ENCODE measurements at places on chromosomes 7 and 10.

DNA sequence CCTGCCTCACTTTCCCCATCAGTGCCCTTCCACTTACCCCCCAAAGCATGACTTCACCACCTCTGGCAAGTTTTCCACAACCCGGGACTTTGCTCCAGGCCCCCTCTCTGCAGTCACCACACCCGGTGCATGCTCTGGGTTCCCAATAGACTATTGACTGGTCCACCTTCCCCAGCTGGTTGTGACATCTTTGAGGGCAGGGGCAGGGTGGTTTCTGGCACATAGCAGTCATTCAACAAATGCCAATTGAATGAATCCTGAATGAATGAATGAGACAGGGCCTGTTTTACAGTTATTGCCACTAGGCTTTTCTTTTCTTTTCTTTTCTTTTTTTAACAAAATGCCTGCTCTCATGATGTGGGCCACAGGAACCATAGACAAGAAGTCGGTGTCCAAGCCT is 28.8 kb upstream of the DOCK1 start:
- no peak for DNase-seq

- DNase-seq = no peak
These were observed 276.5 kb downstream of the MAGI2 start for GRCh38 chr7:79176859-79177477.

DNA sequence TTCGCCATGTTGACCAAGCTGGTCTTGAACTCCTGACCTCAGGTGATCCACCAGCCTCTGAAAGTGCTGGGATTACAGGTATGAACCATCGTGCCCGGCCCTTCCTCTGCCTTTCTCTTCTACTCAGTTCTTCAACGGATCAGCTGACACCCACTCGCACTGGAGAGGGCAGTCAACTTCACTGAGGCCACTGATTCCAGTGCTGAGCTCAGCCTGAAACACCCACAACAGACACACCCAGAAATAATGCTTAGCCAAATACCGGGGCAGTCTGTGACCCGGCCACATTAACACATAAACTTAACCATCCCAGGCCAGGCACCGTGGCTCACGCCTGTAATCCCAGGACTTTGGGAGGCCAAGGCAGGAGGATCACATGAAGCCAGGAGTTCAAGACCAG is 119.3 kb upstream of the CHST15 start:
- DNase-seq = no peak

DNA sequence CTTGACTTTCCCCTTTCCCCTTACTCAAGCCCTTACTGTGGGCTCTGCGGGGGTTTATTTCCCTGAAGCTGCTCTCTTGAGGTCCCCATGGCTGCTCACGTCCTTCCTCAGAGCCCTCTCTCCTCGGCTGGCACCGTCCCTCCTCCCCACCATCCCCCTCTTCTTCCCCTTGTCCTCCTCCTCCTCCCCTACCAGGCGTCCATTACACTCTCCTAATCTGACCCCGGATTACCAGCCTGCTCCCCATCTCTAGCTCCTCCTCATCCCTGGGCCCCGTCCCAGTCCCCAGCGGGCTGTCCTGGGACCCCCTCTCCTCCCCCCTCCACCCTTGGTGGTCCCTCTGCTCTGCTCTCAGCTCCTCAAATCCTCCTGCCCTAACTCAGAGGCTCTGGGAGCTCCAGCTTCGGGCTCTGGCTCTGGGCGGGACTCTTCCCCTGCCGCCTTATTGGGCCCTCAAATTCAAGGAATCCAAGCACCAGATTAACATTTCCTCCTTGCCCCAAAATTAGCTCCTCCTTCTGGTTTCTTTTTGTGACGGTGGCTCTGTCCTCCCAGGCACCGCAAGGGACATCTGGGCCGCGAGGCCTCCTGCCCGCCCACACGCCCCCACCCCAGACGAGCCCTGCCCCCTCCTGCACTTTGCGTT is 48.5 kb upstream of the LEP start:
- DNase-seq = no peak

DNA sequence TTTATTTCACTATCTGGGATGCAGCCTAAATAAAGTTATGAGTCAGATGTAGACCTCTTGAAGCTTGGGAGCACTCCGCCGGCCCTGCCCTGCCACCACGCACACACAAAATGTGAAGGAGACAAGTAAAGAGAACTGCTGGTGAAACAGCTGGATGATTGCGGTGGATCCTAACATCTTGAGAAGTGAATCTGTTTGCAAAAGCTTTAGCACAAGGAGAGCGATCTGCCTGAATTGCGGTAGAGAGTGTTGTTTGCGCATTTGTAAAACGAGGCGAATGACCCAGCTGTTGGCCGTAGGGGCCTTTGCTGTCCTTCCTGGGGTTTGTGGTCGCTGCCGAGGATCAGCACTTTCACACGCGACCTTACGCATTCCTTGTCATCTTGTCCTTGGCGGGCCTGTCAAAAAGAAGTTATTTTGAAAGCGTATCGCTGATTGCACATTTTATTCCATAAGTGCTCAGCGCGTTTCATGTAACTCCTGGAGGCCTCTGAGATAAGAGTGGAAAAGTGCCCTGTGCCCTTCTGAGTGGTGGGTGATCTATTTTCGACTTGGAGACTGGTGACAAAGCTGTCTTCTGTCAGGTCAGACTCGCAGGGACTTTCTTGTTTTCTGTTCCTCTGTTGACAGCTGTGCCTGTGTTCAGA is 40.8 kb downstream of the RBM20 start:
- no peak for DNase-seq

DNA sequence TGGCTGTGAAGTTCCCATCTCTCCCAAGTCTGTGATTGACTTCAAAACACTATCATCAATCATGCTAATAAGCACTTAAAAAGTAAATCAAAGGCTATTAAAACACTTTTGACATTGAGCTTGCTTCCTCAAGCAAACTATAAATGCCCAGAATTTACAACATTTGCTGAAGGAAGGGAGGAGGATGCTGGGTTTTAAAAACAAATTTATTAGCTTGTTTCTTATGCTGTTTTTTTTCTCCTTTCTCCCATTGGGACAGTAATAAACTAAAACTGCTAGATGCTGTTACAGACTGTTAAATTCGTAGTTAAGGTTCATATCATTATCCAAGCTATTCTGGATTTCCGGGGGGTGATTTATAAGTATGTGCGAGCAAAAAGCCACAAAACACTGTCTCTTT is 250.5 kb downstream of the SORCS1 start:
- no peak for DNase-seq

GRCh38 chr7:20911081-20911480 is 124.4 kb upstream of the SP8 start:
- DNase-seq = no peak

DNA sequence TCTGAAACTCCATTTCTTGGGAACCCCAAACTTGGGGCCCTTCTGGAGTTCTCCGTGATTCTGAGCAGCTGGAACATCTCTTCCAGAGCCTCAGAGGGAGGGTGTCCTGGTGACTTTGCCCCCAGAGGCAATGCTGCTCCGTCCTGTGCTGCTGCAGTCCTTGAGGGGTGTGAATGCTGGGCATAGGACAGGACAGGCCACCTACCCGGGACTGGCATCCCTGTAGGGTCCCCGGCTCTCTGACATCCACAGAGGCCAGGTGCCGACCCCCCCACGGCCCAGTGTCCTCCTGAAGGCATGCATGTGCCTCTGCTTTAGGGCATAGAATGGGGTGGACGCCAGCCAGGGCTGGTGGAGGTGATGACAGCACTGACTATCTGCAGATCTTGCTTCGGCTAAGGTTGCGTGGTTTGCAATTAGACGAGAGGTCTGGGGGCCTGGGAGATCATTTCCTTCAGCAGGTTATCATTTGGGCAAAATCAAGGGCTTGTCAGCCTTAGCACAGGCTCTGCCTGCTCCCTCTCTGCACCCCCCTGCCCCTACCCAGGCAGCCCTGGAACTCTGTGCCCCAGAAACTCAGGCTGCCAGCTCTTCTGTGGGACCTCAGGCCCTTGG is 136.9 kb upstream of the GPR26 start:
- DNase-seq = no peak

DNA sequence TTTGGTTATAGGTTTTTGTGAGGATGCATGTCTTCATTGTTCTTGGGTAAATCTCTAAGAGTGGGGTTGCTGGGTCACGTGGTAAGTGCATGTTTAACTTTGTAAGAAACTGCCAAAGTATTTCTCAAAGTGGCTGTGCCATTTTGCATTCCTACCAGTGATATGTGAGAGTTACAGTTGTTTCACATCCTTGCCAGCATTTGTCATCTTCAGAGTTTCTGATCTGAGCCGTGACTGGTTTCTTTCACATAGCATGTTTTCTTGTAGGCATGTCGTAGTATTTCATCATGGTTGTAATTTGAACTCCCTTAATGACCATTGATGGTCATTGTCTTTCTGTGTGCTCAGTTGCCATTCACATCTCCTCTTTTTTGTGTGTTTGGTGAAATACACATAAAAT is 286.0 kb downstream of the RNLS start:
- DNase-seq = no peak

DNA sequence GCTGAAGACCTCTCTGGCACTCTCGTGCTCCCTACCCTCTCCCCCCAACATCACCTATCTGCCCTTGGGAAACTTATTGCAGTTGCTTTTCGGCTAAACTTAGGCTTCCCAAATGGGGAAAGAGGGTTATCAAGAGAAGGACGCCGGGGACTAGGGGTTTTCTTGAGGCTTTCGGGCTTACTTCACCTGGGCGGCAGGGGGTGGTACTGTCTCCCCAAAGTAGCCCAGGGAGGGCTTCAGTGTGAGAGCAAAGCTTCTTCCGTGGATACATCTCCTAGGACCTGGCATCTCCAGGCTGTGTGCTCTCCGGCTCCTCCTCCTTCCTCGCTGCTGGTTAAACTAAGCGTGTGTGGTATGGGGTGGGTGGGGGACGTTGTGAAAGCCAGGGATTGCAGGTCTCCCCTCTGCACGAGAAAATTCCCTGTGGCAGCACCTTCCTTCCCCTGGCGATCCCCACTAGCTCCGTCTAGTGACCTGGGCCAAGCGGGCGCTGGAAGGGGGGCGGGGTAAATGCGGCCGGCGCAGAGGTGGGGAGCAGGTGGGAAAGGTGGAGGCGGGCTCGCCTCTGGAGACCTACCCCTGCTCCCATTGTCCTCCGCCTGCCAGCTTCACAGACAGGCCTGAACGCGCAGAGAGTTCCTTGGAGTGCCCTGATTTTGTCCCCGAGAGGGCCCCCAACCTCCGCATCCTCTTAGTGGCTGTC is 1.1 kb downstream of the PLXDC2 start:
- no peak for DNase-seq

- DNase-seq = no peak
These were observed 154.8 kb upstream of the TMEM196 start for GRCh38 chr7:19928247-19928646.

DNA sequence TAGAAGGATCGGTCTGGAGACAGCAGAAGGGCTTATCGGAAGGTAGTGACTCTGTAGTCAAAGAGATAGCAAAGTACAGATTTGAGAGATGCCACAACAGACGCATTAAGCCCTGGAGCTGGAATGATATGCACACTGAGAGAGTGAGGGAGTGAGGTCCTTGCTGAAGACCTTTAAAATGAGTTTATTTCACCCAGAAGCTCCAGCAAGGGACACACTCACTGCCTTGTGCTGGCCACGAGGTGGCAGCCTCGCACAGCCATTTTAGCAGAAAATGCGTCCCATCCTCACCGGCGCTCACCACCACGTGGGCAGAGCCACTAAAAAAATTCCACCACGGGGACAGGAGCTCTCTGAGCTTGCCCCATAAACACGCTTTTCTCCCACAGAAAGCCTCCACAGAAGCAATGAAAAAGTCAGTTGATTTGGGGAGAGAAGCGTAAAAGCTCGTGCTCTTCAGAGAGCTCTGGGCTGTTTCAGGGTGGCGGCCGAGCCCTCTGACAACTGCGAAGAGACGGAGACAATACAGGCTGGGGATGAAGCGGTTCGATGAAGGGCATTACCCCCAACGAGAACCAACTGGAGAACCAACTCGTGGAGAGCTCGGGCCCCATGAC is 163.0 kb upstream of the KLF14 start:
- peak; percentile 29 for DNase-seq

DNA sequence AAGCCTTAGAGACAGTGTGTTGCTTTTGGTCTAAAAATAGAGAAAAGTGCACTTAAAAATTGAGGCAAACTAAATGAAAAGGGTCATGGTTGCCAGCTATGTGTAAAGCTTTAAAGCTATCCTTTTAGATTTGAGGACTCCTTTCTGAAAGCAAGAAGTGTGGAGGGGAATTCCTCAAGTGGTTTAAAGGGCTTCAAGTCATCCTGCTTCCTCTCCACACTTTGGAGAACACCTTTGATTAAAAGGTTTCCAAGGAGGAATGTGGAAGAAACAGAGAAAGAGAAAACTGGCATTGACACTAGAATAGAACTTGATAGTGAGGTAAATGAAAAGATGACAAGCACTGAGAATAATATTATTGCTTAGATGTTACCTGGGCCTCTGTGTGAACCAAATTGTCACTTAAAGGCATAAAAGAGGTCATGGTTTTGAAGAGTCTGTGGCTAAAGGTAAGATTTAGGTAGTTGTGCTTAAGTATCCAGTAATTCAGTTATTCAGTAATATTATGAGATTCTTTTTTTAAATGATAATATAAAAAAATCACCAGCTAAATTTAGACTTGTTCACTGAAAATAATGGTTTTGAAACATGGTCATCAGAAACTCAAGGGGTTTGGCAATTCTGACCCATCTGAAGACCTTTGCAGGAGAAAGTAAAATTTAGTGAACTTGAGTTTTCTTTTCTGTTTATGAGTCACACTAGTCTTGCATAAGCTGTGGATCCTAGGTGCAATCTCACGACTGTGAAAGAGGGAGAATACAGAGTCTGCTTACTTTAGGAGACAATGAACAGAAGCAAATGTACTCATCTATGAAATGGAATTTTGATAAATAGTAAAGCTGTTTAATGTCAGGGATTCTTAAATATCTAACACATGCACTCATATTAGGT is 466.0 kb downstream of the KIF20B start:
- no peak for DNase-seq

- DNase-seq = no peak
These were observed 493.1 kb downstream of the PLXNA4 start for GRCh38 chr7:132083126-132083525.

DNA sequence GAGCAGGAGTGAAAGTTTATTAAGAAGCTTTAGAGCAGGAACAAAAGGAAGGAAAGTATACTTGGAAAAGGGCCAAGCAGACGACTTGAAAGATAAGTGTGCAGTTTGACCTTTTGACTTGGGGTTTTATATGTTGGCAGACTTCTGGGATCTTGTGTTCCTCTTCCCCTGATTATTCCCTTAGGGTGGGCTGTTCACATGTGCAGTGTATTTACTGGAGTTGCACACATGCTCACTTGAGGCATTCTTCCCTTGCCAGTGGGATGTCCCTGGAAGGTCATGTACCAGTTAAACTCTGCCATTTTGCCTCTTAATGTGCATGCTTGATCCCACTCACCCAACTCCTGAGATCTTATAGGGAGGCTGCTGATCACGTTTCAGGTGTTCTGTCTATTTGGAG is 23.4 kb upstream of the ARHGAP12 start:
- no peak for DNase-seq

All from activated T-helper 1 cell treated with anti-CD3 and anti-CD28 coated beads, Interleukin-2, amount 50 U/mL, for 16 hours (primary cell).